ENCODE measurements at places on chromosomes 3 and 15. TPM values are rescaled to one million over a fixed set of nuclear protein-coding genes. Genes with fewer than 3 reads are reported as not detected.

- no peak for DNase-seq
Measured at GRCh38 chr3:44099566-44100297, 142.0 kb upstream of the TOPAZ1 start.

GRCh38 chr3:34619990-34620389 lies 821.6 kb downstream of the PDCD6IP start:
- DNase-seq = peak; percentile 56

DNA sequence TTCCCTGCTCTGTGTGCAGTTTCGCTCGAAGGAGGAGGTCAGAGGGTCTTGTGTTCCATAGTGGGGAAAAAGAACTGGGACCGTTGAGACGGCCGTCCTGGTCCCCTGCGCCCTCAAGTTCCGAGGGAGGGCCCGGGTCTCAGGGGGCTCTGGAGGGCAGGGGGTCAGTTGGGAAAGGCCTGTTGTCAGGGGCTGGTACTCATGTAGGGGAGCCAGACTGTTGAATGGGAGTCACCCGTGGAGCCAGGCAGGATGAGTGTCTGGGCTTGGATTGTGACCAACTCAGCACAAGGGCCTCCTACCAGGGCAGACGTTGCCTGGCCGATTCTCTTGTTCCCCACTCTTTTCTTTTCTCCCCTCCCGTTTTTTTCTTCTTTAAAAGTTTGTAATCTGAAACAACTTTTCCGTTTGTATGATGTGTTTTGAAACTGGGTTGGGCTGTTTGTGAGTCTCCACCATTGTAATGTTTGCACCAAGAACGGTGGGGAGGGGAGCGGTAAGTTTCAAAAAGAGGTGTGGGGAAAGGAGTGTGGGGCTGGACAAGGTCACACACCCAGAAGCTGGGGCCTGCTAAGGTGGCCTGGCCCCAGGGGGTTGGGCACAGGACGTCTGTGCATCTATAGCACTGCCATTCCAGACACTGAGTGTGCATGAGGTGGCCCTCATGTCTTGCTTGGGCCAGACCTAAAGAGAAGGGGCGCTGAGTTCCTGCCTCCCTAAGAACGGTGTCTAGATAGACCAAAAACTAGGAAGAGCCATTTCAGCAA lies 1.1 kb downstream of the CMTM7 start:
- DNase-seq = no peak

- DNase-seq = peak; percentile 79
Measured at GRCh38 chr3:134354612-134355251, 19.5 kb downstream of the AMOTL2 start.

GRCh38 chr3:143820466-143821221 lies 27.6 kb downstream of the SLC9A9 start:
- DNase-seq = no peak

DNA sequence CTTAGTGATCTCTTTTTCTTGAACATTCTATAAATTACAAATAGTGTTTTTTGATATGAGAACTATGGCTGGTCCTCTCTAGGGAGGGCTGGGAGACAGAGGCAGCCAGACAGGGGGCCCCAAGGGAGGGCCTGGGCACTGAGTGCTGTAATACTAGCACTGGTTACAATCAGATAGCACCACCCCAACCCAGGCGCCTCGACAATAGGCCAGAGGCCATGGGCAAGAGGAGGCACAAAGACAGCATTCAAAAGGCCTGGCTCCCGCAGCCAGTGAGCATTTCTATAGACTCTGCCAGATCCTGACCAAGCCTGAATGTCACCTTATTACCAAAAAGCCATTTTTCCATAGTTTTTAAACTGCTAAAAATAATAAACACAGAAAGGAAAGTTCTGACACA lies 158.5 kb downstream of the THRB start:
- DNase-seq = no peak

- DNase-seq = no peak
Measured at GRCh38 chr15:64275934-64276333, 80.0 kb downstream of the CSNK1G1 start.

DNA sequence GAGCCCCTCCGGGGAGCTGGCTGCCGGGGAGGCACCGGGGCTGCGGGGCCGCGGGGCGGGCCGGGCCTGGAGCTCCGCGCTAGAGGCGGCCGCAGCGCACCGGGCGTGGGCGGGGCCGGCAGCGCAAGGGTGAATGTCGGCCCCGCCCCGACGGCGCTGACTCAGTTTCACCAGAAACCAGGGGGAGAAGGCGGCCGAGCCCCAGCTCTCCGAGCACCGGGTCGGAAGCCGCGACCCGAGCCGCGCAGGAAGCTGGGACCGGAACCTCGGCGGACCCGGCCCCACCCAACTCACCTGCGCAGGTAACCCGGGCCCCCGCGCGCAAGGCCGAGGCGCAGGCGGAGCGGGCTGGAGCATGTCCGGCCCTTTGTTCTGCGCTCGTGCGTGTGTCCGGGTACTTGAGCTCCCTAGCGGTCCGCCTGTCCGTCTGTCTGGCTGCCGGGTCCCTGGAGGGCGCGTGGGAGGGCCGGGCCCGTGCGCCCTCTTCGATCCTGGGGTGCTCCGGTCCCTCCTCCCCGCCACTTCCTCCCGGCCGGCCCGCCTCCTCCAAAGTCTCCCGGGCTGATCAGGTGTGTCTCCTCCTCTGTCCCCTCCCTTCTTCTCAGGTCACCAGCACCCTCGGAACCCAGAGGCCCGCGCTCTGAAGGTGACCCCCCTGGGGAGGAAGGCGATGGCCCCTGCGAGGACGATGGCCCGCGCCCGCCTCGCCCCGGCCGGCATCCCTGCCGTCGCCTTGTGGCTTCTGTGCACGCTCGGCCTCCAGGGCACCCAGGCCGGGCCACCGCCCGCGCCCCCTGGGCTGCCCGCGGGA lies at the start of gene SPINT1:
SPINT1 (plus strand) TSS at position 164 of the 811 bp plus-strand sequence; CDS start at position 671, 507 bp downstream.
- DNase-seq = peak; percentile 81

DNA sequence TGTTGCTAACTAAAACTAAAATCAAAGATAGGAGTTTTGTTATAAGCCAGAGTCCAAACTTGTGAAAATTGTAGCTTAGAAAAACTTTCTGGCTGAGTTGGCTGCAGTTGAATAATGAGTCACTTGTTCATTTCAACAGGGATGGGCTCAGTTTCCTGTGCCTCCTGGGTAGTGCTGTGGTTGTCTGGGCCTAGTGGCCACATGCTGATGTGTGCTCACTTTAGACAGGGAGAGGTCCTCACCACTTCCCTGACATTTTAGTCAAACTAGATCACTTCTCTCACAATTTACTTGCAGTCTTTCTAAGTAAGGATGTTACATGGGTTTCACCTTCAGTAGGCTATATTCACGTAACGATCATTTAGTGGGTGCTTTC lies 6.3 kb upstream of the UBE2Q2 start:
- DNase-seq = no peak

- DNase-seq = no peak
Measured at GRCh38 chr15:100520132-100520921, 8.4 kb downstream of the CERS3 start.

DNA sequence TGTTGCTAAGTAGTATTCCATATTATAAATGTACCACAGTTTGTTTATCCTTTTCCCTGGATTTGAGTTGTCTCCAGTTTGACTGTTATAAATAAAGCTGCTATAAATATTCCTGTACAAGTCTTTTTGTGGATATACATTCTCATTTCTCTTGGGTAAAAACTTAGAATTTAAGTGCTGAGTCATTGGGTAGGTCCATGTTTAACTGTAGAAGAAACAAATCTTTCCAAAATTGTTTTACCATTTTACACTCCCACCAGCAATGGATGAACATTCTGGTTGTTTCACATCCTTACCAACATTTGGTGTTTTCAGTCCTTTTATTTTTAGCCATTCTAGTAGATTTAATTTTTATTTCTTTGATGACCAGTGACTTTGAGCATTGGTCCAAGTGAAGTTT lies 74.0 kb upstream of the TNFAIP8L3 start:
- no peak for DNase-seq

The BCL2A1 gene
- not detected for total RNA-seq

The MED12L gene
- total RNA-seq = 16.6 TPM

The TCAIM gene
- total RNA-seq = 23.2 TPM

The MOBP gene
- total RNA-seq = 7.1 TPM

The TMC3 gene
- not detected for total RNA-seq
